ENCODE measurements at places on chromosomes 11 and 22. TPM values are rescaled to one million over a fixed set of nuclear protein-coding genes. Genes with fewer than 3 reads are reported as not detected.

FAM227A gene
- total RNA-seq, result 3.4 TPM

KRTAP5-8 gene
- total RNA-seq, result not detected

XKR3 gene
- total RNA-seq, result 0.30 TPM

PHETA2 gene
- total RNA-seq, result 12.8 TPM

C11orf86 gene
- total RNA-seq, result not detected

DNA sequence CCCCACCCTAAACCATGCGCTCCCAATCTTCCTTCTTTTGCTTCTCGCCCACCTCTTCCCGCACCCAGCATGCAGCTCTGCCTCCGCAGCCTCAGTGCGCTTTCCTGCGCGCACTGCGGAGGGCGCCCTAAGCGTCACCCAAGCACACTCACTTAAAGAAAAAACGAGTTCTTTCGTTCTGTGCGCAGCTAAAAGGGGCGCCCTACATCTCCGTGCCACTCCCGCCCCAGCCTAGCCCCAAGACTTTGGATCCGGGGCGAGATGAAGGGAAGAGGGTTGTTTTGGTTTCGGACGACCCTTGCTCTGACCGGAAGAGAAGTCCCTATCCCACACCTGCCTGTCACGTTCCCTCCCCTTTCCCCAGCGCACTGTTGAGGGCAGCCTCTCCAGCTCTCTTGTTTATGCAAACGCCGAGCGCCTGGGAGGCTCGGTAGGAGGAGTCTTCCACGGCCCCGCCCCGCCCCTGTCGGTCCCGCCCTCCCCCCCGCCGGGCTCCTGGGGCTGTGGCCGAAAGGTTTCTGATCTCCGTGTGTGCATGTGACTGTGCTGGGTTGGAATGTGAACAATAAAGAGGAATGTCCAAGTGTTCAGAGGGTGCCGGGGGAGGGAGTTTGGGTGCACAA, 5.3 kb downstream of the VSIG2 start:
- DNase-seq, result peak; percentile 91

DNA sequence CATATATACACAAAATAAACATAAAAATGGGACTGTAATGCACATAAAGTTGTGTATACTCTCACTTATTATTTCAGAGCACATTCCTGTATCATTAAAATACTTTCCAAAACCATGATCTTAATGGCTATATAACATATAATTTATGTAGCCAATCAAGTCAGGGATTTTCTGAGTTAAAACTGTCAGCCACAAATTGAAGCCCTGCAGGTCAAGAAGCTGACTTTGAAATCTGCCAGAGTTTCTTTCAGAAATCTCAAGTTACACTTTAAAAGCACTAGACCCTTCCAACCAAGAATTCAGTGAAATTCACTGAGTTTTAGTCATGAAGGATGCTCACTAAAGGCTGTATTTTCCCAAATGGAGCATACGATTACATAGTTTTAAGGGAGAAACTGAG, 47.6 kb downstream of the PHF21A start:
- no peak for DNase-seq

DNA sequence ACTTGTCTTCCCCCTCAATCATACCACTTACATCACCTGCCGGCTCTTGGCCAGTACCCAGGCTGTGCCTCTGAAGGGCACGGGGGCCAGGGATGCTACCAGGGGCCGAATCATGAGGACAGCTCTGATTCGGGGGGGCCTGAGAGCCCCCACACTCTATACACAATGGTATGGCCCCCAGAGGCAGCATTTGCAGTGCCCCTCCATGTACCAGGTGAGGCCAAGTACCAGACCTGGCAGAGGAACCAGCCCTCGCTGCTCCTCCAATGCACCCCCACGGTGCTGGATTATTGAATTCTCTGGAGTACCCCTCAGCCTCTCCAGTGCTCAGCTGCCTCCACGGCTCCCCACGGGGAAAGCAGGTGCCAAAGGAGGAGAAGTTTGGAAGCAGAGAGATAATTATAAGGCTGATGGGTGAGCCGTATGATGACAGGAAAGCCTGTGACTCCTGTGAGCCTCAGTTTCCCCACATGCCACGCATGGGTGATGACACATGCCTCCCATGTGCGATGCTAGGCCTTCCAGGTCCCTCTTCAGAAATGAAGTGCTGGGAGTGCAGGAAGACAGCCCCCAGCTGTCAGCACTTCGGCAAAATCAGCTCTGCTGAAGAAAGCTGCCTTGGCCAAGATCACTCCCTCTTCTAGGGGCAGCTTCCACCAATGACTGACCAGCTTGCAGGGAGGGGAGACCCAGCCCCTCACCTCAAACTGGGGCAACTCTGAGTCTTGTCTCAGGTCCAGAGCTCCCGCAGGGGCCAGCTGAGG, 69.9 kb downstream of the THAP12 start:
- peak; percentile 41 for DNase-seq

DNA sequence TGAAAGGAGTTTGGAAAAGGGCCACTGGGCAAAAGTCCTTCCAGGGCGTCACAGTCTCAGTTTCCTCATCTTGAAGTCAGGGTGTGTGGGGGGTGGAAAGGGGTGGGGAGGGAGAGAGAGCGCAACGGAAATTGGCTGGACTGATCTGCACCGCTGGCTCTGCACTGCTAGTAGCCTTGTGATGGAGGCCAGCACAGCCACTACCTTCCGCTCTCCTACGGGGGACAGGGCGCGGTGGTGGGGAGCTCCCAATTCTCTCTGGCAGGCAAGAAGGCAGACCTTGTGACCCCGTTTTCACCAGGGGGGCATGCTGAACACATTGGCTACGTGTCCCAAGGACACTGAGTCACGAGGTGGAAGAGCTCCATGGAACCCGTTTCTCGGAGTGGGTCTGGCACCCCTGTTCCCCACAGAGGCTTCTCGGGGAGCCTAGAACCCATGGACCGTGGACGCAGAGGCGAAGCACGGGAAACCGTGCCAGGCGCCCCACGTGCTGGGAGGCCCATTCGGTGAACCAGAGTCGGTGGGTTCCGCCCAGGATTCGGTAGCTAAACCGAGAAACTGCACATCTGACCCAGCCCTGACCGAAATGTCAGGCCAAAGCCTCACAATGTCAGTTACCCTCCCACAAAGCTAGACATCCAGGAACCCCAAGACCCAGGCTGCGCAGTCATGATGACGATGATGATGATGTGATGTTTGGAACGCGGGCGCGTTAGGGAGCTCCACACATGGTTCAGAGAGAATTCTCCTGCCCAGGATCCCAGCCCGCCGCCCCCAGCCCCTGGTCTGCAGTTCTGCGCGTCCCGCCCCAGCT, 28.3 kb upstream of the WNT11 start:
- peak; percentile 72 for DNase-seq

DNA sequence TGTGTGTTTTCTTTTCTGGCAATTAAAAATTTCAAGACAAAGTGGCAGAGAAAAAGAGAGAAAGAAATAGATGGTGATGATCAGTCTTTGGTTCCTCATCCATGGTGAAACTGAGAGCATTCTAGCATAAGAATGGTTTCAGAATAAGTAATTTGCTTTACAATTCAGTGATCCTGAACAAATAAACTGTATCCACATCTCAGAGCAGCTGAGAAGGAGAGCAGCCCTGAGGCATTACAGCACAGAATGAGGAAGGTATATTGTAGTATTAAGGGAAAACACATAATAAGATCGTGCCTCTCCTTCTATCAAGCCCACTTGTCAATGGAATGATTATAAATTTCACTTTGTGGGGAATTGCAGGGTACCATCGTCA, 17.4 kb downstream of the LUZP2 start:
- DNase-seq, result no peak

- no peak for DNase-seq
Measured at GRCh38 chr11:4881860-4882500, at the start of gene OR51T1. Gene OR51T1 (plus strand): TSS chr11:4881900. CDS start chr11:4881900, 0 bp downstream.

DNA sequence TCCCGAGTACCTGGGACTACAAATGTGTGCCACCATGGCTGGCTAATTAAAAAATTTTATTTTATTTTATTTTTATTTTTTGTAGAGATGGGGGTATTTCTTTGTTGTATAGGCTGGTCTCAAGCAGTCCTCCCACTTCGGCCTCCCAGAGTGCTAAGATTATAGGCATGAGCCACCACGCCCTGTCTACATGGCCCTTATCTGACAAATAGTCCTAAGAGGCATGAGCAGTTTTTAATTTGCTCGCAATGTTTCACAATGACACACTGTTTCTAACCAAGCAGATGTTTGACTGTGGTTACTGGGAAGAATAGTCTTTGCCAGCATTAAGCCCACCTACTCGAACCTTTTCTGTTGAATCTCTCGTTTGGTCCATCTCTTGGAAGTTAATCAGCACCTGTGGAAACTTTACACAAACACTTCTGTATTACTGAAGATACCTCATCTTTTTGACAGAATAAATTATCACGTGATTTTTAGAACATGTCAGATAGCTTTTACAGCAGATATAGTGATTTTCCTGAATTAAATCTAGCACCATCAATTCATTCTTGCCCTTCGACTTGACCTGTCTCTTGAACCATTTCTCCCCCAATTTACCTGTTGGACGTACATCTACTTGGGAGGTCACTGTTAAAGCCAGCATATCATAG, 71.4 kb downstream of the MTMR3 start:
- DNase-seq, result no peak

- no peak for DNase-seq
Measured at GRCh38 chr11:8056810-8057463, 24.1 kb upstream of the TUB start.

- no peak for DNase-seq
Measured at GRCh38 chr11:44899959-44900358, 50.7 kb downstream of the TP53I11 start.

- no peak for DNase-seq
Measured at GRCh38 chr22:27431896-27432295, 369.7 kb downstream of the MN1 start.

DNA sequence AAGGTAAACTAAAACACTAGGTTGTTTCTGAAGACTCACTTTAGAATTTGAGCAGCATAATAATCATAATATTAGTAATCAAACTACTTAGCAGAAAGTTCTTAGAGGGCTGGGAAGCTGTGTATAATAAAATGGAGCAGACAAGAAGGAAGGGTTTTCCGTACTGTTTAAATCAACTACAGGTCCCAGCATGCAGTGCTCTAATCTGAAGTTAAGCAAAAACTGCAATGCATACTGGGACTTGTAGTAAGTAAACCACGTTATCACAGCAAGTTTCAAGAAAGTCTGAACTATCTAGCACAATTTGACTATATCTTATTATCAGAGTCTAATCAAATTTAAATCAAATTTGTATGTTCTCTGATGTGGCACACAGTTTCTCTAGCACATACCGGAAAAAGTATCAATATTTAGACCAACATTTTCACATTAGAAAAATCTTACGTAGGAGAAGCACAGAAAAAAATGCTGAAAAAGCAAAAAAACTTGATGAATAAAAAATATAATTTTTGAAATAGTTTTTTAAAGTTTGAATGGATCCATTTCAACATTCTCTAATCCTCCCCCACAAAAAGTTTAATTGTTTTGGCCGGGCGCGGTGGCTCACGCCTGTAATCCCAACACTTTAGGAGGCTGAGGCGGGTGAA, 8.2 kb downstream of the PHF21A start:
- no peak for DNase-seq

- no peak for DNase-seq
Measured at GRCh38 chr11:72292106-72292785, 48.3 kb upstream of the PHOX2A start.

DNA sequence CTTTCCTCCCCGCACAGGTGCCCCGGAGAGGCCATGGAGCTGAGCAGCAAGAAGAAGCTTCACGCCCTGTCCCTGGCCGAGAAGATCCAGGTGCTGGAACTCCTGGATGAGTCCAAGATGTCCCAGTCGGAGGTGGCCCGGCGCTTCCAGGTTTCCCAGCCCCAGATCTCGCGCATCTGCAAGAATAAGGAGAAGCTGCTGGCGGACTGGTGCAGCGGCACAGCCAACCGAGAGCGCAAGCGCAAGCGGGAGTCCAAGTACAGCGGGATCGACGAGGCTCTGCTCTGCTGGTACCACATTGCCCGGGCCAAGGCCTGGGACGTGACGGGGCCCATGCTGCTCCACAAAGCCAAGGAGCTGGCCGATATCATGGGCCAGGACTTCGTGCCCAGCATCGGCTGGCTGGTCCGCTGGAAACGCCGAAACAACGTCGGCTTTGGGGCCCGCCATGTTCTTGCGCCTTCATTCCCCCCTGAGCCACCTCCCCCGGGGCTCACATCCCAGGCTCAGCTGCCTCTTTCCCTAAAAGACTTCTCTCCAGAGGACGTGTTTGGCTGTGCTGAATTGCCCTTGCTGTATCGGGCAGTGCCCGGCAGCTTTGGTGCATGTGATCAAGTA, 1.3 kb downstream of the TIGD3 start:
- peak; percentile 56 for DNase-seq

GRCh38 chr11:19829109-19829837, 116.6 kb downstream of the NAV2 start:
- no peak for DNase-seq

Data from lower lobe of right lung (tissue), 2 donors.